Activated effector memory CD4-positive, alpha-beta T cell treated with Interleukin-2 at 50 U/mL for 16 hours (primary cell): ENCODE measurements at places on chromosomes 16 and 17.
A peak's percentile ranks its signal among the peaks of the same experiment; 100 is the strongest.

DNA sequence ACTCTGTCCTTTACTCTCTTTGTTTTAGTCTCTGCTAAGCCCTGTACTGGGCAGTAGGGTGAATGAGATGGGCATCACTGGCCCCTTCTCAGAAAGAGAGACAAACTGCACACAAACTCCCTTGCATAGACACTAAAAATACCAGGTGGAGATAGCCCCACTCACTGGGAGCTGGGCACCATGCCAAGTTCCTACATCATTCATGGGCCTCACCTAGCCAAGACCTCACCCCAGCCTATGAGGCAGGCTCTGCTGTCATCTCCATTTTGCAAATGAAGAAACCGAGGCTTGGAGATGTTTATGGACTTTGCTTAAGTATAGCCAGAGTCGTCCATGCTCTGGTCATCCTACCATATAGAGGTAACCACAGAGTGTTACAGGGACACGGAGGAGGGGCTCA is 499.8 kb upstream of the CDH11 start:
- no peak for DNase-seq

- DNase-seq = no peak
Observed at GRCh38 chr16:87704754-87705353, 60.9 kb downstream of the KLHDC4 start.

GRCh38 chr17:36645422-36645821 is 44.0 kb downstream of the MRM1 start:
- DNase-seq = no peak

DNA sequence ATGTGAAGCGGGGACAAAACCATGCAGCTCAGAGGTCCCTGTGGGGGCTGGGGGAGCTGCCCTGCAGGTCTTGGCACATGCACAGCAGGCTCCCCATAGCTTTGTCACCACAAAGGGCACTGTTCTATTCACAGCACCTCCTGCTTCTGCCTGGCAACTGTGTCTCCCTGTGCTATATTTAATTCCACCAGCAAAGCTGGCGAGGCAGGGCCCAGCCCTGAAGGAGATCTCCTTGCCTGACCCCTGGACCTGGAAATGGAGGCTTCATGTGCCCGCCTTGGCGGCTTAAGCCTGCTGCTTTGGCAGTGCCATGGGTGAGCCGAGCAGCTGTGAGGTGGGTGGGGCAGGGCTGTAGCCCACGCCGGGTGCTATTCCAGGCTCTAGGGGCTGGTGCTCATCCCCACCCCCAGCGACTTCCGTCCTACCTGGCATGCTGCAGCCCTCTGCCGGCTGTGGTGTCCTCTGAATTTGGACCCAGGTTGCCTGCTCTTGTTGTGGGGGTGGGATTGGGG is 6.8 kb downstream of the LDHD start:
- DNase-seq = no peak

- DNase-seq = no peak
Observed at GRCh38 chr17:78408476-78409050, 30.1 kb downstream of the PGS1 start.

DNA sequence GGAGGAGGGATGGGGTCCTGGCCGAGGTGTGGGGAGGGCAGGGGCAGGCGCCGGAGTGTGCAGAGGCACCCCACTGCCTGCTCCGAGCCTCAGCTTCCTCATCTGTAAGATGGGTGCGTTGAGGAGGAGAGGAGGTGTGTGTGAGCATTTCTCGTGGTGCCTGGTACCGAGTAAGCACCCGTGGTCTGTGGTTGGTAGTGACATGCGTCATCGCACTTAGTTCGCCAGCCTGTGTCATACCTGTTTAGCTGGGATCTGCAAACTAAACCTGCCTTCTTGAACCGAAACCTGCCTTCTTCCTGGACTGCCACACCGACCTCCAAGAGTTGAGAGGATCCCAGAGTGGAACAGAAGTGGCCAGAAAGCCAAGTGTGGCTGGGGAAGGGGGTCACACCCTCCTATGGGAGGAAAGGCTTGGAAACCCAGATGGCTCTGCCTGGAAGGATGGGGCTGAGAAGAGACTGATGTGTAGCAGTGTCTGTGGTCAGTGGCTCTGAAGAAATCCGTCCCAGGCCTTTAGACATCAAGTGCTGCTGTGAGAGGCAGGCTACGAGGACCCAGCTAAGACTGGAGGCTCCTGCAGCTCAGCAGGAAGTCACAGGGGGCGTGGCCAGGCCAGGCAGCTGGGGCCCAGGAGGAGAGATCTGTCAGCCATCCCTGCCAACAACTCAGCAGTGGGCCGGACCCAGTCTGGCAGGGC is 162.6 kb upstream of the PLCG2 start:
- peak; percentile 70 for DNase-seq

GRCh38 chr16:84730406-84731106 is 30.8 kb downstream of the USP10 start:
- no peak for DNase-seq

DNA sequence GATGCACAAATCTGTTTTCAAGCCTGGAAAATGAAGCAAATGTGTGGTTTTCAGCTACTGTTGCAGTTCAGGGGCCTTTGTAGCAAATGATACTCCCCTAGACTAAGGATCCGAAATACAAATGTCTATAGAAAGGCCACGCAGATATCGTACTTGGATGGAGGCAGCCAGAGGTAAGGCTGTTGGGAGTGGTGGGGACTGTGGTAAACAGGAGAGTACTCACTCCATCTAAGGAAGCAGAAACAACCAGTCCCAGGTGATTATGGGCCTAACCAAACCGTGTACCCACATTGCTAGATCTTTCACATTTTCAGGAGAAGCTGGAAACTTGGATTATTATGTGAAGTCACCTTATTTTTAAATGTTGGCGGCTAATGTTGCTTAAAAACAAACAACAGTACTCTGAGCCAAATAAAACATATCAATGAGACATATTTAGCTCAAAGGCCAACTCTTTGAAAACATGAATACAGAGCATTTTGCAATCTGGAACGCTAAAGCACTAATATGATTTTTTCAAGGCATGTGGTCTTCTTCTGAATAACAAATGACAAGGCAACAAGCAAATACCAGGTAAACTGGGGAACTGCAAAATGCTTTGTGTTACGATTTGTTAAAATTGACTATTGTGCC is 110.1 kb downstream of the YPEL2 start:
- DNase-seq = no peak

GRCh38 chr16:81815429-81815766 is 36.3 kb downstream of the PLCG2 start:
- no peak for DNase-seq

DNA sequence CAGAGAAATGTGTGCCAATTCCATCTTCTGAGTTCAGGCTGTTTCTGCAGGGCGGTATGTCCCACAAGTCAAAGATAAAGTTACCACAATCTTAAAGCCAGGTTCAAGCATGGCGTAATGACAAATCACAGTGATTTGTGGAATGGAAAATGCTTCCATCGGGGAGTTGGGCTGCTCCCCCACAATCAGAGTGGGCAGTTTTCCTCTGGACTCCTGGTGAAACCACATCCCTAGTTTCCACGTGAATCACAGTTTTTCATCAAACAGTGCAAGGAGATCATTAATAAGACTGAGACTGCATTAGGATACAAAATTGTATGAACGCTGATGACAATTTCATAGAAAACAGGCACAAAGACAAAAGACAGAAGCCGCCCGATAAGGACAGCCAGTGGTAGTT is 3.6 kb downstream of the LITAF start:
- DNase-seq = no peak

- no peak for DNase-seq
Observed at GRCh38 chr17:43881758-43882505, 25.4 kb downstream of the MPP2 start.

GRCh38 chr16:88472637-88473205 is 19.6 kb downstream of the ZFPM1 start:
- no peak for DNase-seq

DNA sequence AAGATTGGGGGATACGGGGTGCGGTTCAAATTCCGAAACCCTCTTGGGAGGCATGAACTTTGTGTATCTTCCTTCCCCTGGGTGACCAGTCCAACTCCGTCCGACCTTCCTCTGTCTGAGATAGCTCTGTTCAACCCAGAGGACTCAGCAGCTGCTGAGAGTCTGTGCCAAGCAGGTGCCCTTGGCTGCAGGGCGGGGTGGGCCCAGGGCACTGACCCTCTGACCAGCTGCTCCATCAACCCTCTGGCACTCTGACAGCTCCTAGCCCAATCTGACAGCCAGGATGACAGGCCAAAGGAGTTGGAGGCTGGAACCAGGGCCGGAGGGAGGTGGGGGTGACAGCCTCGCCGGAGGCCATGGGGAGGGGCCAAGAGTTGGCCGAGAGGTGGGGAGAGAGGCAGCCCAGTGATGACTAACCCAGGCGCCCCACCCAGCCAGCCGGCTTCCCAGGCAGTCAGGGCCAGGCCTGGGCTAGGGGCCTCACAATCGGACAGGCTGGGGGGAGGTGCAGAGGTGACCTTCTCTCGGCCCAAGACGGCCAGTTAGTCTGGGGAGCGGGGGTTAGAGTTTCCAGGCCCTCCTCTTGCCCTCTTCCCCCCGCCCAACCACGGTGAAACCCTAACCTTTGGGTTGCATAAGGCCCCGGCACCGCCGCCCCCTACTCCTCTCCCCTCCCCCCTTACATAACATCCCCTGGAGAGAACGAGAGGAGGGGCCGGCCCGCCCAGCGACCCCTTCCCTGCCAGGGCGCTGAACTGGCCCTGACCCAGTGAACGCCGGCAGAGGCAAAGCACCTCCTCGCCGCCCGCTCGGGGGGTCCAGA is 5.0 kb upstream of the TLCD2 start:
- peak; percentile 45 for DNase-seq

DNA sequence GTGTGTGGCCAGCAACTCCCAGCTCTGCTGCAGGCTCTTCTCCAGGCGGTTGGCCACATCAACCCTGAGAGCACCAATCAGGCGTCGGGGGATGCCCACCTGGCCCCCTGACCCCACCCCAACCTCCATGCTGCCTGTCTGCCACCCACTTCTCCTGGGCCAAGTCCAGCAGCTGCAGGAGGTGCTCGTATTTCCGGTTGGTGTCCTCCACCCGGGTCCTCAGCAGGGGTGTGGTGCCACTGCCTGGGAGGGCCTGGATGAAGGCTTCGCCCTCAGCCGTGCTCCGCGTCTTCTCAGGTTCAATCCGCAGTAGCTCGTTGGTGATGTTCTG is 44.6 kb downstream of the UBN1 start:
- no peak for DNase-seq

GRCh38 chr16:67006930-67007658 is 18.7 kb downstream of the CES4A start:
- DNase-seq = no peak

GRCh38 chr17:901964-902363 is 77.6 kb downstream of the NXN start:
- DNase-seq = no peak

- no peak for DNase-seq
Observed at GRCh38 chr17:21243516-21244303, 9.5 kb downstream of the NATD1 start.

- DNase-seq = no peak
Observed at GRCh38 chr16:71585318-71585703, 8.4 kb upstream of the TAT start.

- no peak for DNase-seq
Observed at GRCh38 chr16:12802661-12803060, 1.0 kb downstream of the CPPED1 start.

DNA sequence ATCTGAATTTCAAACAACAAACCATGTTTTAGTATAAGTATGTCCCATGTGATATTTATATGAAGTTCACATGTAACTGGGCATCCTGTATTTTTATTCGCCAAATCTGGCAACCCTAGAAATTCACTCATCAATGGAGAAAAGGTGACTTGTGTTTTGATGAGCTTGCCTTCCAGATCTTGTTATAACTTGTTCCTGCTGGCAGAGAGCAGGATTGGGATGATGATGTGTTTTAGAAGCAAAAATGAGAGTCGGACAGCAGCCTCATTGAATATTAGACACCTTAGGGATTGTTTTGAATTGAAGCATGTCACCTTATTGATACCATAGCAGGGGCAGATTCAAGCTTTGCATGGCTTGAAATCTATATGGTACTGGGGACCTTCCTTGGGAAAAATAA is 85.4 kb upstream of the MED13 start:
- no peak for DNase-seq

DNA sequence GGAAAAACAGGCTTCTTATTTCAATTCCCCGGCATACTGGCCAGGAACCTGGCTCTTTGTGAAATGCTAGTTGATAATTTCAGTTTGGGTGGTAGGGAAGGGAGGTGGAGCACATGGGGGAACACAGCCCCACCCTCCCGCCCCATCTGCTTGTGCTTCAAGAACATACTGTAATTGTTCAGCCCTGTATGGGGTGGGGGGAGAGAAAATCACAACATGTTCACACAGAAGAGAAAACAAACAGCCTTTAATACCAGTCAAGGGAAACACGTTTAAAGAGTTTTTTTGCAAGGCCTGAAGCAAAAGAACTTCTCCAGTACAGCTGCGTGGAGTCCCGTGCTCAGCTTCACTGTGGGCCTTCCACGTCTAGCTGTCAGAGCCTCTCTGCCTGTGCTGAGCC is 59.7 kb downstream of the SHISA6 start:
- DNase-seq = no peak

DNA sequence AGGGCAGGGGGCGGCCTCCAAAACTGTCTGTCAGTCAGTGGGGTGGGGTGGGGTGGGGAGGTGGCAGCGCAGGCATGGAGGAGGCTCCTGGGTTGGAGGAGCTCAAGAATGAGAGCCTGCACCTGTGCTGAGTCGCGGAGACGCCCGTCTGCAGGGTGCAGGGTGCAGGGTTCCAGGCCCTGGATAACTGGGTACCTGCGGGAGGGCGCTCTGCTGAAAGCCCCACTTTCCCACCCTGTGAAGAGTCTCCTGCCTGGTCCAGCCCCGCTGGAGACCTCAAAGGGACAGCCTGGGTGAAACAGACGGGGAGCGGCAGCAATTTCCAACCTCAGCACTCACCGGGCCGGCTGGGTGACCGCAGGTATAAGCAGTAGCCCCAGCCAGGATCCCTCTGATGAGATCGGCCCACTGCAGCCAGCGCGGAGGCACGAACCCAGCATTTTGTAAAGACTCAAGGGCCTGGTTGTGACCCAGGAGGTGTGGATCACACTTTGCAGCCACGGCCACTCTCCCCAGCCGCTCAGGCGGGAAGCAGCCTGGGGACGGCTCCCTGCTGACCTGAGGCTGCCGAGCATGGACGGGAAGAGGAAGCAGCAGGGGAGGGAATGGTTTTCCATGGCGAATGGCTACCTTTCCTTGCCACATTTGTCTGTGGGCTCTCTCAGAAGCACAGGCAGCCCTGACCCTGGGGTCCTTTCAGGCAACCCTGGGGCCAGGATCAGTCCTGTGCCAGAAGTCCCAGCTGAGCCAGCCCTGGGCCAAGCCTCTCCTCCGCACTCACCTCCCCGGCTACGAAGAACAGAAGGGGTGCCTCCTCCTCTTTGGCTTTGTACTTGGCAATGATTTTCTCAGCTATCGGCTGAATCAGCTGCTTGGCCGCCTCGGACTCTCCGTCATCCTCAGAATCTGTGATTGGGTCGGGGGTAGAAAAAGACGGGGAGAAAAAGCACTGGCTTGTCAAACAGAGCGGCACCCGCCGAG is 21.0 kb downstream of the MRM3 start:
- no peak for DNase-seq

- no peak for DNase-seq
Observed at GRCh38 chr16:84243732-84244131, 3.9 kb upstream of the KCNG4 start.

DNA sequence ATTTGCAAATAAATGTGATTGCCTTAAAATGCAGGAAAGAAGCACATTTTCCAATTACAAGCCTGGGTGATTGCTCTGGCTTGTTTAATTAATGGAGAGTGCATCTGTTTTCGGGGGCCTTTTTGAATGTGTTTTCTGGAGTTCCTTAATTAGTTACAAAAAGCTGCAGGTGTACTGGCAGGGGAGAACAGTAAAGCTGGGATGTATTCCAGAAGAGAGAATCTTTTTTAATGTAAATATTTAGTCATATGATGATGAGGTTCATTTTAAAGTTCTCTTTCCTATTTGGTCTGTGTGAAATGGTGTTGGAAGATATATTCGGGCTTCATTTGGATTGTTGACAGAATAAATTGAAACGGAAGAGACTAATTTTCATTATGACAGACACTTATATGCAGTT is 70.9 kb upstream of the N4BP1 start:
- no peak for DNase-seq
